ENCODE measurements at places on chromosomes 2 and 18.

DNA sequence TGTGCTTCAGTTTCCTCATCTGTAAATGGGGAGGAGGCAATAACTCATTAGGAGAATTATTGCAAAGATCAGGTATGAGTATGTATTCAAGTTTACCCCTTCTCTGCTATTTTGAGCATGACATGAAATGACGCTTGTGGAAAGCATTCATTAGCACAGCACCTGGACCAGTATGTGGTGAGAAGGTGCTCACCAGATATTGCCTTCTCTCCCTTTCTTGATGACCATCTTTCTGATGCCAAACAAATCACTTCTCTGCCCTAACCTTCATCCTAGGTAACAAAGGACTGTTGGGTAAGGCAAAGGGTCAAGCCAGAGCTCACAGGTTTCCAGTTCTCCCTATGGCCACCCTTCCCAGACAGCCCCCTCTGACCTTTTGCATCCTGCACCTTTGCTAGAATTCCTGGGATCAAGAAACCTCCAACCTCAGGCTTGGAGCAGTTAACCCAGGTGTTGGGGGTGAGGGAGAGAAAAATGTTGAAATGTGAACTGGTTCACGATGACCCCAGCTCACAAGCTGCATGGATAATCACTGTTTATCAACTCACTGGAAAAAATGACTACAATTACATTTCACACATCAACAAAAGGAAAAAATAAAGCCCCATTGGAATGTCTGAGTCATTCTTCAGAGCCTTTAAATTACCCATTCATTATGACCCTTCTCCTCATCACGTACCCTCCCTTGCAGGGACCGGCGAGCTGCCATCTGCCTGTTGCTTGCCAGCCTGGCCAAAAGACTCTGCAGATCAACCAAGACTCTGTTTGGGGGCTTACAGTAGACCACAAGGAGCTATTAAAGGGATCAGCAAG, 41.6 kb downstream of the LBH start:
- DNase-seq = no peak

DNA sequence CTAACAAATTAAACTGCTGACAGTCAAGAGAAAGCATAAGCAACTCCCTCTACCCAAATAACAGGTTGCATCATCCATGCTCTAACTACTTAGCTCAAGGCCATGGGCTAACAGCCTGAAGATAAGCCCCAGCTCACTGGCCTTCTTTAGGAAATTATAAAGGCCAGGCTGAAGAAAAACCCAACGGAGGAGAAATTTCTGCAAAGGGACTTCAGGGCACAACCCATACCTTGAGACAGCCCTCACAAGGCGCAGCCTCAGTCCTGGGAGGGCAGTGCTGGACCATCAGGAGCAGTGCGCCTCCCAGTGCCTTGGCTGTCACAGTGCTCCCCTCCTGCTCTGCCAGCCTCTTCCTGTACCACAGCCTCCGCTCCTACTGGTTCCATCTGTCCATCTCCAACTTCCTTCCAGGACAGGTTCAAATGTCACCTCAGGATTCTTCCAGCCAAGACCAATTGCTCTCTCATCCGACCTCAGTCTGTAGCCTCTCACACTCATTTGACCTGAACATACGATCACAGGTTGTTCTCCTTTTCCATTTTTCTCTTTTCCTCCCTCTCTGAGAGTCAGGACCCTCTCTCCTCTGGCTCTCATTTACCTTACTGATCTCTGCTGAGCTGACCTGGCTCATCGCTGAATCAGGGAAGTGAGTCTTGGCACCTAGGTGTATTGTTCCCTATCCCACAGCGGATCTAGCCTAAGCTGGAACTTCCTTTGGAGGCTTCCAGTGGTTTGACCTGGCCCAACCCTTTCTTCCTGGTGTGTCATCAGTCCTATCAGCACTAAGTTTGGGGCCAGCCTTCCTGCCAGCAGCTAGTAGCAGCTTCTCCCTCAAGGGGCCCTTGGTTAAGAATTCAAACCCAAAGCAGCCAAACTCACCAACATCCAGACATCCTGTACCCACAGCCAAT, 1.9 kb downstream of the MCFD2 start:
- DNase-seq = no peak

DNA sequence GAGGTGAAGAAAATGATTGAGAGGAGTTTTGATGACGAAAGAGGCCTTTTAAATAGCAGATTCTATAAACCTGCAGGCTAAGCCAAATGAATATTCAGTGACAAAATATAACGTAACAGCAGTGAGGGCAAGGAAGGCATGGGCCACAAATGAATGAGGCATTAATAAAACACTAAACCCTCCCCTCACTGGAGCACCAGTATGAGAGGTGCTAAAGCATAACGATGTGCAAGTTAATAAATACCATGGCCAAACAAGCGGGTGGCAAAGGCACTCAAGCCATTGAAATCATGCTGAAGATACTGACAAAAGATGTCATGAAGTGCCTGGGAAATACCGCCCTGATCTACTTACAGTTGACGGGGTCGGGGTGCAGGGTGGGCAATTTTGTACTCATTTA, 30.2 kb upstream of the LONRF2 start:
- no peak for DNase-seq

- DNase-seq = no peak
These were observed 27.1 kb upstream of the ZNF516 start for GRCh38 chr18:76522122-76522503.

- DNase-seq = no peak
These were observed 151.5 kb upstream of the MYCN start for GRCh38 chr2:15788830-15789229.
